Stimulated activated CD4-positive, alpha-beta T cell treated with anti-CD3 and anti-CD28 coated beads, Interleukin-15, amount 100 ng/mL, for 24 hours (primary cell): ENCODE measurements at places on chromosomes 6 and 20.

GRCh38 chr20:55052459-55052858, 577.1 kb downstream of the DOK5 start:
- no peak for DNase-seq

DNA sequence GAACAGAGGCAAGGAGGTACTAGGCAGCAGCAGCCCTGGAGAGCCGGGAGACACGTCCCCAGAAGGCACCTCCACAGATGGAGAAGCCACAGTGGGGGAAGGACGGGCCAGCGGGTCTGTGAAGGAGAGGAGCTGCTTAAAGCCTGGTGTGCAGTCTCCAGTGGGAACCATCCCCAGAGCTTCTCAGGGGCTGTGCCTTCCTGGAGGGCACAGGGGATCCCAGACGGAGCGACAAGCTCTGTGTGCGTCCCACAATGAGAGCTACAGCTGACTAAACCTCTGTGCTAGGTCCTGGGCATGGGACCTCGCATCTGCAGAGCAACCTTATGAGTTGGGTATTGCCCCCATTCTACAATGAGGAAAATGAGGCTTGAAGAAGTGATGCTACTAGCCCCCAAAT, 50.7 kb downstream of the EZR start:
- DNase-seq = no peak

DNA sequence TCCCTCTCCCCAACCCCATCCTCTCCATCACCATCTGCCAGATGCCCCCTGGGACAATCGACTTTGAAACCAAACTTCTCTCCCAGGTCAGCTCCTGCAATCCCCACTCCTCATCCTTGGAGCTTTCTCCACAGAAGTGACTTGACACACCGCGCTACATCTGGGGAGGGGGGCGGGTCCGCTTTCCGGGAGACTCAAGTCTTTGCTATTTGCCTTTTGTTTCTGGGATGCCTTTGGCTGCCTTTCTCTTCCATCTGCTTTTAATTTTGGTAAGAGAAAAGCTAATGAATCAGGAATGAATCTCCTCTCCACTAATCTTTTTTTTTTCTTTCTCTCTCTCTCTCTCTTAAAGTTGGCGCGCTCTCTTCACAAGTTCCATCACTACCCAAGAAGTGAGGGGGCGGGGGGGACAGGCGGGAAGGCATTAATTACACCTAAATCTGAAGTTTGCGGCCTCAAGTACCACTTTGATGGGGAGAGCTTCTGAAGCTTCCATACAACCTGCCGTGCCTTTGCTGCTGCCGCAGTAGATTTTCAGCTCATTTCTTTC, 664 bp upstream of the TPBG start:
- no peak for DNase-seq

- no peak for DNase-seq
Observed at GRCh38 chr6:166603043-166603690, 16.7 kb upstream of the RAMACL start.

DNA sequence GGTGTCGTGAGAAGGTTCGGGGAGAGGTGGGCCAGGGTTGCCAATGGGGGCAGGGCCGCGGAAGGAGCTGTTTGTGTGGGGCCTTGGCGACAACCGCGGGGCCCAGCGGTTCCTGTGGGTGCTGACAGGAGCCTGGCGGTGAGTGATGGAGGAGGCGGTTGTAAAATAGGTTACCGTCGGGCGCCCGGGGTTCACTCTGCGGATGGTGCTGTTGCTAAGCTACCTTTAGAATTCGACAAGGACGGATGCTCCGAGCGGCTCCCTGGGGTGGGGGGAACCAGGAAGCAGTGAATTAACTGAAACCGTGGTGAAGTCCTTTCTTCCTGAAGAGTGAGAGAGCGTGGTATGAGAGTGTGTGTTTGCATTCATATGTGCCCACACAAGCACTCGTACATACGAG, 61.7 kb downstream of the CDH22 start:
- DNase-seq = no peak

GRCh38 chr6:105929626-105930025, 156.5 kb upstream of the PRDM1 start:
- DNase-seq = no peak
